ENCODE measurements at places on chromosomes 2 and 18.

DNA sequence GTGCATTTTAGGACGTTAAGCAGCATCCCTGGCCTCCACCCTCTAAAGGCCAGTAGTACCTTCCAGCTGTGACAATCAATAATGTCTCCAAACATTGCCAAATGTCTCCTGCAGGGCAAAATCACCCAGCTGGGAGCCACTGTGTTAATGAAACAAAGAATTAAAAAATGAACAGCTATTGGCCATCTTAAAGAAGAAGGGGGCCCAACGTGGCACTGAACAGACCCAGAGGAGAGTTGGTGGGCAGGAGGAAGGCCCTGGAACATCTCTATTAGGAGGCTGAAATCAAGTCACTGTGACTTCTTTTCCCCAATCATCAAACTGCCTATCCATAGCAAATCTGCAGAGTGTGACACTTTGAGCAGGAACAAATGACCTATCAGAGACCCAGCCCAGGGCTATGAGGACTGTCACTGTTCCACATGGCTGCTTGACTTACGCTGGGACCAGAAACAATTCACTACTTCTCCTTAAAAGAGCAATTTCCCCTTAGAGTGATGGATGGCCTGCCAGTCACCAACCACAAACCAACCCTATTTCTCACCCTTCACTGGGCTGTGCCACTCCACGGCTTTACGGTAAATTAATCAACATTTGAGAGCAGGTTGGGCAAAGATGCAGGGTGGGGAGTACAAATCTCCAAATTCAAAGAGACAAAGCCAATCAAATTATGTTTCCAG lies 35.2 kb upstream of the TEX51 start:
- no peak for DNase-seq

DNA sequence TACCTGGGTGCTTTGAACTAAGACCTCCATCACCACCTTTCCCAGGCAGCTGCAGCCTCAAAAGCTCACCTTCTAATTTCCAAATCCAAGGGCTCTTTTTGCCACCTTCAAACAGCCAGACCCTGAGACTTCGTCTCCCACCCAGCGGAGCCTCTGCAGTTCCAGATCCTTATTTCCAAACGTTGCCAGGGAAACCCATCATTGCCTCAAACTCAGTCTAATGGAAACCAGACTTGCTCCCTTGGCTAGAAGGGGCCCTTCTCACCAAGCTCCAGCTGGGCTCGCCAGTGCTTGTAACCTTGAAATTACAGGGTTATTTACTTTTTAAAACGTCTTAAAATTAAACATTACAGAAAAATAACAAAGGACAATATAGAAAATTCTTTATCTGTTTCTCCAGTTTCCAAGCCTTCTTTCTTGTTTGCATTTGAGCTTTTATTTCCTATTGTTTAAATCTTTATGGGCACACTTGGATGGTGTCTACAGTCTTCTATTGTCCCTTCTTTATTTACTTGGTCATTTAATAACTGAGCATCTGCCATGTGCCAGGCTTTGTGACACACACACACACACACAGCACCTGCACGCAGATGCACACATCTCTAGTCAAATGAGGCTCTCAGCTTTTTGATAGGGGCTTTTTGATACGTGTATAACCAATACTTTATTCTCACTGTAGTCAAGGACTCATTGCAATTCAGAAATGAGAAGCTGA lies 36.1 kb downstream of the TRPM8 start:
- no peak for DNase-seq

GRCh38 chr18:63160172-63160995 lies 159.2 kb downstream of the BCL2 start:
- DNase-seq: no peak

DNA sequence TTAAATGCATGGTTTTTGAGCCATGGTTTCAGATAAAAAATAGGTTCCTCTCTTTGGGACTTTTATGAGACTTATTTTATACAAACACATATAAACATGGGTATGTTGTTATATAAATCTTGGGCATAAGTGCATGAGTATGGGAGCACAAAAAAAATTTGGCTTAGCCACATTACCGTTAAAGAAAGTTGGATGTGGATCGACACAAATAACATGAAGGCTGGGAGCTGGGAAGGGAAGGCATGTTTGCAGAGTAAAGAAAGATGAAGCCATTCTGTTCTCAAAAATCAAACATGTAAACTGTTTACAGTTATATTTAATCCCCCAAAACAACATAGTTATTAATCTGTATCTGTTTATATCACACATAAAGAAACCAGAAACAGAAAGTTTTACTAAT lies 313.8 kb downstream of the NRXN1 start:
- no peak for DNase-seq

GRCh38 chr18:22451796-22452195 lies 34.1 kb upstream of the CTAGE1 start:
- DNase-seq: peak; percentile 40

DNA sequence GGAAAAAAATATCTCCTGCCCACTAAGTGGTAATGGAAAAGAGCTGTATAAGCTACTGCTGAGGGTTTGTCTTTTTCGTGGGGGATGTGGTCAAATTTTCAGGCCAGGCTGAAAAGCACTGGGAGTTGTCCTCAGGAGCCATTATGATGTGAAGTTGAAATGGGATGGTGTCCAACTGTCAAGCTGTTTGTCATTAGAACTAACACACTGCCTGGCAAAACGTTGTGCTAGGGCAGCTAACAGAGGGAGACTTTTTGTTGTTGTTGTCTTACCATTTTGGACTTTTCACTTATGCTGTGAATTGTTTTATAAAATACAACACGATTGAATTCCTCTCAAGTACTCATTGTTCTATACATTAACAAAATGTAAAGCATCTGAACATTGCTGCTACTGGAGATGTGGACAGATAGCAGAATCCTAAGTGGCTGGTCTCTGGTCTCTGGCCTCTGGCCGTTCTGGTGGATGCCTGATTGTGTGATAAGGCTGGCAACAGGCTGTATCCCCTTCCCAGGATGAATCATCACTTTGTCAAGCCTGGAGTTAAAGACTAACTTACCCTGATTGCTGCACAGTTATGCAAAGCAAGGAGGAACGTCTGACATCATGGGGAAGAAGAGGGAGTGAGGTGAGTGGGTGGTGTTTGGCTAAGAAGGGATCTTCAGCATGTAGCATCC lies 2.3 kb downstream of the MYO1B start:
- DNase-seq: no peak

GRCh38 chr2:171267855-171268629 lies 107.3 kb upstream of the TLK1 start:
- DNase-seq: no peak

DNA sequence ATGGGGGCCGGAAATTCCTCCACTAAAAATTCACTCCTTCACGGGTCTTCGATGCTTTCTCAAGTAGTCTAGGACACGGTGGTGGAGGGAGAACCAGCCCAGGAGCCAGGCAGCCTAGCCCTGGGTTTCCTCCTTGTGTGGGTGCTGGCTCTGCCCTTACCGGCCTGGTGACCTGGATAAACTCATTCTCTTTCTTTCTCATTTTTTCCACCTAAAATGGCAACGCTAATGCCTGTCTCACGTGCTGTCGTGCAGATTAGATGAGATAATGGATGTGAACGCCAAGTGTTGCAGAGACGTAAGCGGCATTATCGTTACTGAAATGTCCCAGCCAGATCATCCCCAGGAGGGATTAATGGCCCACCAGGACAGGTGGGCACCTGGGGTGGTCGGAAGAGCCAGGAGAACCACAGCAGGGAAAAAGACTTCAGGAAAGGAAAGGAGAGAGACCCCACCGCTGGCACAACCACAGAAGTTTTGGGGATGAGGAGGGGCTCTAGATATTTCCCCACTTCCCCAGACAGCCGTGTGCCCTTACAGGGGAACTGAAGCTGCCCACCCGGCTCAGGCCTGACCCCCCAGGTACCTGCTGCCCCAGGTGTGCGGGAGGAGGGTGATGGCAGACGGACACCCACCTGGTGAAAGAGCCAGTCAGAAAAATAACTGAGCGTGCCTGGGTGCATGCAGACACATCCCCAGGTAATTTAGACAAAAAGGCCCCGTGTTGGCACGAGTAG lies 100.8 kb upstream of the ASAP2 start:
- no peak for DNase-seq

DNA sequence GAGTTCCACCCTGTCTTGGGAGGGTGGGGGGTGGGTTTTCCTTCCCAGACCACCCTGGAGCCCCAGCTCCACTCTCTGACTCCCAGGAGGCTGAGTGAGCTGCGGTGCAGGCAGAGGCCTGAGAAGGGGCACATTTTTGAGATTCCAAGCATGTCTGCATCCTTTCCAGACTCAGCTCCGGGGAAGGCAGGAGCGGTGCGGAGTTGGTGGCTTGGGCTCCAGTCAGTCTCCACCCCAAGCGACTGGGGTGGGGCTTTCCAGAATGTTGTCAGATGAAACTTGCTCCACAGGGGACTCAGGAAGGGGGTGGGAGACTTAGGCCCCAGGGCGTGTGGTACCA lies 44.2 kb upstream of the HS6ST1 start:
- peak; percentile 84 for DNase-seq

DNA sequence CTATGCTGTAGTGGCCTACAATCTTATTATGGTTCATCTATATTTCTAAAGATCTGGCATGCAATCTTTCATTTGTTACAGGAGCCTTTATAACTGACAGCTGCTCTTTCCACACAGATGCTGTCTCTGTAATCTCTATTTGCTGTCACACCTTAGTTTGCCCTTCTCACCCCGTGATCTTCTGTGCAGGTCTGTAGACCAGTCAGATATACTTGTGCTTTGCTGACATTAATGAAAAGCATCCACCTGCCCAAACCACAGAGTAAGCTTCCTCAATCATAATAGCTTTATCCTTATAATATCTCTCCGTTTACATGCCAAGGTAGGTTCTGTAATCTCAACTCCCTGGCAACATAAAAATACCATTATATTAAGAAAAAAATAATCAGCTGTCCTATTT lies 122.4 kb downstream of the GRB14 start:
- no peak for DNase-seq

DNA sequence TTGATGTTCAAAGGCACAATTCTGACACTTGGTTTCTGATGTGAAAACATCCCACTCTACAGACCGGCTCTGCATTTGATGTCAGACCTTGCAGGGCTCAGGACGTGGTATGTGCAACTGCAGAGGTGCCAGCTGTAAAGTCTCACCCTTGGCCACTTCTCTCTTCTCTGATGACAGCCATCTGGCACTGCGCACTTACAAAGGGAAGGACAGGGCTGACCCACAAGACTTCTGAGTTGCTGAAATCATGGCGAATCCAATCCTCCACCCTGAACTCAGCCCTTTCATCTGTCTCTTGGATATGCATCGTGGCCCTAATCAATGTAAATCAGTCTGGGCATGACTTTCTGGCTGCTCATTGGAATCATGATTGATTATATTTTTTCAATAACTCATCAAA lies 82.5 kb downstream of the SEPTIN10 start:
- DNase-seq: no peak

DNA sequence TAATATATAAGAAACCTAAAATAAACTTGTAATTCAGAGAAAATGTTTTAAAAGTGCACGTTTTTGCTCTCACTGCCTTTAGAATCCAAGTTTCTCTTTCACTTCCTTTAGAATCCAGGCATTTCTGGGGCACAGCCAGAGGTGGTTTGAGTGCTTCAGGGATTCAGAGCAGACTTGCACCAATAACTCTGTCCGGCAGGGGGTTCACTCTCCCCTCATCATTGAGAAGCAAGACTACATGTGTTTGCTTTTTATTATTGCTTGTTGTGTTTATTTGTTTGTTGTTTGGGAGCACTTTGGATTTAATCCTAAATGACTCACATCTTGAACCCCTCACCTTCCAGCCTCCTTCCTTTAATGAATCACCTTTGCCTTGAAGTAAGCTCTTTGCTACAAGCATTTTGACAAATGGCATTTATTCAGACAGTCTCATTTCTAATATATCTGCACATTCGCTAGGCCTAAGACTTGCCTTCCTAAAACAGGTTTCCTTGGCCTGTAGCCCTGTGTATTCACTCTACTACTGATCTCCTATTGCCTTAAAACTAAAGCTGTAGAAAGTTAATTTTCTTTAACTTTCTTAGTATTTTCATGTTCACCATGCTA lies 233.5 kb upstream of the ATP5MC3 start:
- DNase-seq: peak; percentile 69

GRCh38 chr18:39208190-39208589 lies 1642.6 kb upstream of the CELF4 start:
- no peak for DNase-seq

DNA sequence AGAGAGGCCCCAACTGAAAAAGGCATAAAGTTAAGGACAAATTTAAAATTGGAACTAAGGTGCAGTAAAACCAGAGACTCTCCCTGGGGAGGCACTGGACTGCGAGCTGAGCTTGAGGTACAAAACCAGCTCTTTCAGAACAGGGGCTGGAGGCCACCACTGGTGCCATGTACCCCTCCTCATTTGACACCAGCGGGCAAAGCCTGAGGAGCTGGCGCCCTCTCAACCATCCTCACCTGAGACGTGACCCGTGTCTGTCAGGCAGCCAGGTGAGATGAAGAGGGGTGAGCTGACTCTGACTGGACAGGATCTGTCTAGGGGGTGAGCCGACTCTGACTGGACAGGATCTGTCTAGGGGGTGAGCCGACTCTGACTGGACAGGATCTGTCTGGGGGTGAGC lies 68.5 kb downstream of the TMEM18 start:
- no peak for DNase-seq

GRCh38 chr2:32701806-32702205 lies 74.0 kb downstream of the TTC27 start:
- no peak for DNase-seq

DNA sequence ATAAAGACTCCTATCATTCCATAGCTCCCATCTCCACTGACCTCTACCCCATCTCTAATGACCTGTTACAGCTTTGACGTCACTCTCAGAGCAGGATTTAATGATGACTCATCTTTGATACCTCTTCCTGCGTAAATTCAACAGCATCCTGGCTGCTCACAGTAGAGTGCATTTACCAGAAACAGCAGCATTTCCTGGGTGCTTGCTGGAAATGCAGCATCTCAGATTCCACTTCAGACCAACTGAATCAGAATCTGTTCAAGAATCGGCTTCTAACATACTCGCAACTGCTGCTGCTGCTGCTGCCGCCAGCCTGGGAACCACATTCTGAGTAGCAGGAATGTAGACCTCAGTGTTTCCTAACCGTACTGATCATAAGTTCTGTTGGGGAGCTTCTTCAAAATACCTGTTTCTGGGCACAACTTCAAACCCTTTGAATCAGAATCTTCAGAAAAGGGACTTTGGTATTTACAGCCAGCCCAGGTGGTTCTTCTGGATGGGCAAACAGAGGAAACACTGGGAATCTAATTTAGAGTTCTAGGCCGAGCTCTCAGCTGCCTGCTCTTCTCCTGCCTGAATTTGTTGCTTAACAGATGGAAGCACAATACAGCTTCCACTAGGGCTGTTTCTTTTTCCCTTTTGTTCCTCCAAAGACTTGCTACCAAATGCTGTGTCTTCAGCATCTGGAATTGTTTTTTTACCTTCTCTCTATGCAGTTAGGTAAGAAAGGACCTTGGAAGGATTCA lies 241.4 kb downstream of the NCKAP5 start:
- no peak for DNase-seq

DNA sequence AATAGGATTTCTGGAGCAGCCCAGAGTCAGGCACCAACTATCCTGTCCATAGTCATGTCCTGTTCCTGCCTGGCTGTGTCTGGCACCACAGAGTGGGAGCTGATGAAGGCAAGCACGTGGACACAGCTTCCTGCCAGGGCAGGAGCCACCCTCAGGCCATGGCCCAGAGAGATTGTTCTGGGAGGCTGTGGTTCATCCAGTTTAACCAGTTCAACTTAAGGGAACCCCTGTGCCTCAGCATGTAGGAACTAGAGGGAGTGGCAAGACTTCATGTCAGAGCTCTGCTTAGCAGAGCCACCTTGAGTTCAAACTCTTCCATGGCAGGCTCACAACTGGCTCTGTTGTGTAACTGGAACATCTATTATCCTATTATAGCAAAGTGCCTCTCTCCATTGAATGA lies 73.2 kb upstream of the NCKAP5 start:
- peak; percentile 14 for DNase-seq

- peak; percentile 66 for DNase-seq
Measured at GRCh38 chr2:235551965-235552364, 58.1 kb downstream of the AGAP1 start.

Measured in WTC11 (cell line).